ENCODE measurements at places on chromosomes 12 and 14.

GRCh38 chr12:50151047-50151687, 16.0 kb downstream of the CERS5 start:
- DNase-seq, result no peak

- no peak for DNase-seq
These were observed 74.7 kb downstream of the NIN start for GRCh38 chr14:50756300-50756699.

DNA sequence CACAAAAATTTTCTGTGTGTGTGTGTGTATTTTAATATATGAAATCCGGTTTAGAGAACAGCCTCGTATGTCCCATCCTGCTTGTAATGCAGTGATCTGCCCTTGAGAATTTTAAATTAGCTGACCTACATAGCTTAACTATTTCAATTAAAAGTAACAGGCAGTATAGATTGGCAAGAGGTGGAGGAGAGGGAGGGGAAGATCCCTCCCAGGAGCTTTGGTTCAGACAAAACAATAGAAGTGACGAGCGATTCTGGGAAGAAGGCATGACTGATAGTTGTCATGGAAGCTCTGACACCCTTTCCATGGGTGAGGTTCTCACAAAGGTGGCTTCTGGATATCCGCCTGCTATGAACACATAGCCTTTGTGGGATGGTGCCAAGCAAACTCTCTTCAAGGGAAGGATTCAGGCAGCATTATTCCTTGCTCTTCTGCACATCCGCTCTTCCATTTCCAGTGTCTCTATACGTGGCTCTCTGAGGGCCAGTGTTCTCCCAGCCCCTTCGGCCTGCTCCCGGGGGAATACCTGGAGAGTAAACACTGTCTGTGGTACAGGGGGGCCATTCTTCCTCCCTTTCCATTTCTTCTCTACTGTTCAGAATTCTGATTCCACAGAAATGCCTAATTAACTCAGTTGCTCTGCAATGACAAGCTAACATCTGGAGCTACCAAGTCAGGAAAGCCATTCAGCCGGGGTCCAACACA, 182.0 kb downstream of the CACNA1C start:
- DNase-seq, result no peak

GRCh38 chr14:67573228-67574010, 26.6 kb downstream of the PIGH start:
- DNase-seq, result no peak

DNA sequence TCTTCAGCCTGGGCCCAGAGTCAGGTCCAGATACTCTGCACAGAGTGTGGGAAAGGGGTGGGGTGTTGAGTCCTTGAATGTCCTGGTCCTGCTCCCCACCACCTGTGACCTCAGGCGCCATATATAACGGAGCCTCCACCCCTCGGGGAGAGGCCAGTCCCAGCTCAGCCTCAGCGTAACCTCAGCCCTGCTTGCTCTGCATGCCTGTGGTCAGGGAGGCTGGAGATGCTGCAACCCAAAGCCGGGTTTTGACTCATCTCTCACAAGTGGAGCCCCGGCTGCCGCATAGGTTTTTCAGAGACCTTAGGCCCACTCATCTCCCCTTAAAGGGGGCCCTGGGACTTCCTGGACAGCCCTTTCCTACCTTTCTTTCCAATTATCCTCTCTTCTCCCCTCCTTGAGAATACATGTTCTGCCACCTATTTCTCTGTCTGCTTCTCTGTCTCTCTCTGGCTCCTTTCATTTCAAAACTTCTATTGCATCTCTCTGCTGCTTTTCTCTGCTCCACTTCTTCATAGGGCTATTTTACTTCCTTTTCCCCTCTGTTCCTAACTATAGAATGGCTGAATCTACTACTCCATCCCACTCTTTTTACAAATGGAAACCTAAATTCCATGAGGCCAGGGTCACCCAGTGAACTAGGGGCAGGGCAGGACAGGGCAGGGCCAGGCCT, 1.2 kb downstream of the ITGB7 start:
- DNase-seq, result no peak

DNA sequence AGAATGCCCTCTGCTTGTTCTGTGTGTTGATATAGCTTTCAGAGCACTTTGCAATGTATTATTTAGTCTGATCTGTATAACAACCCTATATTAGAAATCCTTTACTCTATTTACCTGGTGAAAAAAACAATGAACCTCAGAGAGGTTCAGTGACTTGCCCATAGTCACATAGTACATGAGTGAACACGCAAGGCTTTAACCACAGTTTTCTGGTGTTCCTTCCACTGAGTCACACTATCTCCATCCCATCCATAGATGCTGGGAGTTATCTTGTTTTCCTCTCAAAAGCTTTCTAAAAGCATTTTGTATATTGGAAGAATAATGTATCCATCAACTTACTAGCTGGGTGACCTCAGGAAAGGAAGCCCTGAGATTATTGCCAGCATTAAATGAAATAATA, 104.5 kb downstream of the NT5DC3 start:
- no peak for DNase-seq
